ENCODE measurements at places on chromosomes 16 and 17.

- peak; percentile 65 for DNase-seq
These were observed 17.0 kb downstream of the DUSP14 start for GRCh38 chr17:37506678-37507077.

DNA sequence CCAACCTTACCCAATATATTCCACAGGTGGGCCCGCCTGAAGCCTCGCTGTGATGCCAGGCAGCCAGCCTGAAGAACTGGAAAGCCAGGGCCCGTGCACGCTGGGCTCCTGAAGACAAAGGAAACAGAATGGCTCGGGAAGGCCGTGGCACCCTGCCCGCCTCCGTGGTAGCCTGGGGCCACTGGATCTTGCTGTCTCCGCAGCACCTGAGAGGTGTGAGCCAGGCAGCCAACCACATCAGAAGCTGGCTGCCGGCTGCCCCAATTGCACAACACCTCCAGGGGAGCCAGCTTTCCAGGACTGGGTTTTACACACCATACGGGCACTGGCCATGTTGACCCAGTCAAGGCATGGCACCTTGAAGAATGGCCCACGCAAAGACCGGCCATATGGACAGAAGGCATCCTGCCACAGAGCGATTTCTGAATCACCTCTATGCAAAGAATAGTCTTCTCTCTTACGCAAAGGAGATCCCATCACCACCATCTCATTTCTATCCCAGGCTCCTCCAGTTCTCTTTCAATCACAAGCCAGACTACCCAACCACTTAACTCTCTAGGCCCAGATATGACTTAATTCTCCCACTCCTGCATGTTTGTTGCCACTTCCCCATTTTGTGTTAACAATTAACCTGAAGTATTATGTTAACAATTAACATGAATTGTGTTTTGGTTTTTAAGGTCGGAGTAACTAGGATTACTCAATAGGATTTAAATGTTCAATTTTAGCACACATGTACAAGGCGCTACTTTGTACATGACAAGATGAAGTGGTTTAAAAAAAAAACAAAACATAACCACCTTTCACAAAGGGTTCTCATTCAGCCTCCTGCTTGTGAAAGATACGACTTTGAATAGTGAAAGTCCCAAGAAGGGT is 32.1 kb downstream of the ZFHX3 start:
- no peak for DNase-seq

- DNase-seq, result no peak
These were observed 7.5 kb upstream of the CCL1 start for GRCh38 chr17:34370376-34370996.

DNA sequence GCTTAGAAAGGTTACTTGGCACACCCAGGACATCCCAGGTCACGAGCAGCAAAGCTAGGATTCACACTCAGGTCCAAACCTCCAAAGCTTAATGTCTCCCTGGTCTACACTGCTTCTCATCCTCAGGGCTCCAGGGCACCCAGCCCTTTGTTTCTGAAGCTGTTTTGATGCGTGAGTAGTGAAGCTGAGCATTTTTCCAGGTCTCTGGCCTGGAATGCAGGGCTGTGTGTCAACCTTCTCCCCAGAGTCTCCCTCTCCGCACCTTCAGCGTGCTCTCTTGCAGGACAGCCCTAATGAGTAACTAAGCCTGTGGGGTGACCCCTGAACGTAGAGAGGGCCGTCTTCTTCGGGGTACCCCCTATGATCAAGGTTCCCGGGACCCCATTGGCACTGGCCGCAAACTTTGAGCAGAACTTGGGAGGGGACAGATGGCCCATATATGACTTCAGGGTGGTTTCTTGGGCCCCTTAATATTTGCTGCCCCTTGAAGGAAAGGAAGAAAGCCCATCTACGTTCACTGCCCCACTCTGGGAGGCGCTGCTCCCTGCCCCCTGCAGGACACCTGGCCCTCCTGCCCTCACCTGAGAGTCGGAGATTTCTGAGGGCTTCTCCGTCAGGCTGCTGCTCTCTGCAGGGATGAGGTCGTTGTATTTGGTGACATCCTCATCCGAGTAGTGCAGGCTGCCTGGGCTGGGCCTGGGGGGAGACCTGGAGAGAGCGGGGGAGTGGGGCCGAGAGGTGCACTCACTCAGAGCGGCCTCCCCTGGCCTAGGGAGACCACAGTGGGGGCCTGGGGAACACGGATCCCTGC is 36.4 kb upstream of the CDC42EP4 start:
- no peak for DNase-seq

- no peak for DNase-seq
These were observed 680.8 kb upstream of the CDH8 start for GRCh38 chr16:62717026-62717425.

GRCh38 chr16:24989494-24989893 is 25.7 kb downstream of the ARHGAP17 start:
- DNase-seq, result no peak

- no peak for DNase-seq
These were observed 19.8 kb upstream of the SCIMP start for GRCh38 chr17:5254414-5254813.

All from Caco-2 (cell line).